ENCODE measurements at places on chromosomes 6 and 20.

GRCh38 chr6:74605922-74606581 lies 599.8 kb downstream of the COL12A1 start:
- DNase-seq, result no peak

GRCh38 chr20:9081423-9081966 lies 12.6 kb downstream of the PLCB4 start:
- peak; percentile 76 for DNase-seq

GRCh38 chr6:124924333-124924759 lies 37.9 kb upstream of the RNF217 start:
- no peak for DNase-seq

DNA sequence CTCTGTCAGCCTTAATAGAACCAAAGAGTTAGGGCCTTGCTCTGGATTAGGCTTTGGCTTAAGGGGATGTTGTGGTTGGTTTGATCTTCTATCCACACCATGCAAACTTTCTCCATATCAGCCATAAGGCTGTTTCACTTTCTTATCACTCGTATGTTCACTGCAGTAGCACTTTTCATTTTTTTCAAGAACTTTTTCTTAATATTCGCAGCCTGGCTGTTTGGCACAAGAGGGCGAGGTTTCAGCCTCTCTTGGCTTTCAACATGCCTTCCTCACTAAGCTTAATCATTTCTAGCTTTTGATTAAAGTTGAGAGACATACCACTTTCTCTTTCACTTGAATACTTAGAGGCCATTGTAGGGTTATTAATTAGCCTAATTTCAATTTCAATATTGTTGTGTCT lies 193.1 kb downstream of the NRN1 start:
- no peak for DNase-seq

DNA sequence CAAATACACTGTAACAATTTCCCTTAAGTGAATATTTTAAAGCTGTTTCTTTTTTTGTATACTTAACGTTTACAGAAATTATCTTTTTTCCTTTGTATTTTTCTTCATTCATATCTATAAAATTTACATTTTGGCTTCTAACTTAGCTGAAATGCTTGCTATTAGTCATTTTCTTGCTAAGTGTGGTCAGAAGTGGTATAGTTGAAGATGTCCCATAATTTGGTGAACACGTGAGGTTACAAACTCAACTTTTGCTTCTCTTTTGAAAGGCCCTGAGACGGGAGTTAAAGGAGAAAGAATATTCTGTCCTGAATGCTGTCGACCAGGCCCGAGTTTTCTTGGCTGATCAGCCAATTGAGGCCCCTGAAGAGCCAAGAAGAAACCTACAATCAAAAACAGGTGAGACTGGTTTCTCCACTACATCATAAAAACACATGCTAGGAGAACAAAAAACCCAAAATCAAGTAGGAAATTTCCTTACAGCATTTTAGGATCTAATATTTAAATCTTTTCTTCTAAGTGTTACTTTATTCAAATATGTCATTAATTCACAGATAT lies 445.0 kb downstream of the UTRN start:
- no peak for DNase-seq
